Hematopoietic multipotent progenitor cell treated with erythropoietin and hydrocortisone succinate and interleukin-3 and kit ligand, for 15 days (in vitro differentiated cells): ENCODE measurements at places on chromosomes 6 and 20.

DNA sequence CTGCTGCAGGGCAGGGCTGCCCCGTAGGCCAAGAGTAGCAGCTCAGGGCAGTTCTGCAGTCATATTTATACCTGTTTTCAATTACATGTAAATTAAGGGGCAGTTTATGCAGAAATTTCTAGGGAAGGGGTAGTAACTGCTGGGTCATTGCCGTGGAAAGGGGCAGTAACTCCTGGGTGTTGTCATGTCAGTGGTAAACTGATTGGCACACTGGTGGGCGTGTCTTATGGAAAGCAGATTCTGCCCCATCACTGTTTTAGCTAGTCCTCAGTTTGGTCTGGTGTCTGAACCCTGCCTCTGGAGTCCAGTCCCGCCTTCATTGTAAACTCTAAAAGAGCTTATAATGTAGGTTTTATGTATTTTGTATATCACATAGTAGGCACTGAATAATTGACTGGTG is 22.1 kb downstream of the MAP3K4 start:
- peak; percentile 43 for DNase-seq

GRCh38 chr20:17932396-17932795 is 36.2 kb downstream of the SNX5 start:
- no peak for DNase-seq

DNA sequence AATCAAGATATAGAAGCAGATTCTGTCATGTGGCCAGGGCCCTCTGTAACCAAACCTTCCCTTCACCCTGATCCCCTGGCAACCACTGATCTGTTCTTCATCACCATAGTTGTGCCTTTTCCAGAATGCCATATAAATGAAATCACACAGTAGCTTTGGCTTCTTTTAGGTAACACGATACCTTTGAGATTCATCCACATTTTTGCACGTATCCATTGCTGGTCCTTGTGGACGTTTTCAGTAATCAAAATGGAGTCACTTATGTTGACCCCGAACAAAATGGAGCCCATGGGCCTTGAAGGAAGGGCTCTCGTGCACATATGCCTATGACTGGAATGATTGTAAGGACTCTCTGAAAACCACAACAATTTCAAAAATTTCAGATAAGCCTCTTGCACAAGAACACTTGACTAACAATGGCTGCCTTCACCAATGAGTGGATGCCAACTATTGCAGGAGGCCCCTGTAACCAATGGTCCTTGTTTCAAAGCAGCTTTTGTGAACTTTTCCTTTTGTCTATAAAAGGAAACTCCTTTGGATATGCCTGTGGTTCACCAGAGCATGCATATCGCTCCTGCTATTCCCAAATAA is 84.3 kb upstream of the RALY start:
- no peak for DNase-seq

- DNase-seq, result no peak
Measured at GRCh38 chr6:67679566-67680296, 955.4 kb upstream of the ADGRB3 start.

DNA sequence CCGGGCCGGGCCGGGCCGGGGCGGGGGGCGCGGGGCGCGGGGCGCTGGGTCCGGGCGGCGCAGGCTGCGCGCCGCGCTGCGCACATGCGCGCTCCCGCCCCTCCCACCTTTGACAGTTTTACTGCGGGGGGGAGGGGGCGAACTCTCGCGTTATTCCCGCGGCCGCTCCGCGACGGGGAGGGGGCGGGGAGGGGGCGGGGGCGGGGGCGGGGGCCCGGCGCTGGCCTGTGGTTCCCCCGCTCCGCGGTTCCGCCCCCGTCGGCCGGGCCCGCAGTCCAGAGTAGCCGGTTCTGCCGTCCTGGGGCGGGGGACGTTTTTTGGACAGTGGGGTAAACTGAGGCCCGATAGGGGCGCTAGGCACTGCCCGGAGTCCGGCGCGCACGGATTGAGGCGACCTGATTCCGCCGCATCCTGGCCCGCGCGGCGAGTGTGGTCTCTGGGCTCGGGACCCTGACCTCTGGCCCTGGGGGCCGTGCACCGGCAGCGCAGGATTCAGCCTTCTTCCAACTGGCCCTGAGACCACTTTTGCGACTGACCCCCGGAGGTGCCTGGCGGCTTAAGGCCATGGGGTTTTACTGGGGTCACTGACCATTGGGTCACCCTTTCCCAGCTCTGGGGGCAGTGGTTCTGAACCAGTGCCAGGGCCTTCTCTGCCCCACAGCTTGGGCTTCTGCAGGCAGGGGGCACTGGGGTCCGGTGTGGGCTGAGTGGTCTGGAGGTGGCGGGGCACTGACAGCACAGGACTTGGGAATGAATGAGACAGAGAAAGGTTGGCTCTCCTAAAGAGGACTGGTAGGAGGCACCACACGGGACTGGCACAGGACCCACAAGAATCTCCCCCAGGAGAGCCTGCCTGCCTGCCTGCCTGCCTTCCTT is at the start of gene ZNF512B:
TSS of gene ZNF512B (minus strand) at position 93 of the 876 bp plus-strand sequence. CDS start 1,980 bp downstream, outside the sequence.
- DNase-seq, result no peak
